ENCODE measurements at places on chromosomes 3 and 15. TPM values are rescaled to one million over a fixed set of nuclear protein-coding genes. Genes with fewer than 3 reads are reported as not detected.

The ETV5 gene
- 27.0 TPM for total RNA-seq

The TM4SF4 gene
- total RNA-seq = 26.5 TPM

The ZNF660 gene
- not detected for total RNA-seq

The ITGB5 gene
- total RNA-seq = 422 TPM

The PEX5L gene
- total RNA-seq = not detected

The LRRIQ4 gene
- not detected for total RNA-seq

The CCDC39 gene
- not detected for total RNA-seq

The PTX3 gene
- total RNA-seq = 0.86 TPM

The FANCD2OS gene
- not detected for total RNA-seq

The TMEM212 gene
- total RNA-seq = not detected

The ADCY5 gene
- 0.50 TPM for total RNA-seq

The CCR2 gene
- total RNA-seq = not detected

The CPB1 gene
- not detected for total RNA-seq

The RBP2 gene
- total RNA-seq = not detected

The ALPK3 gene
- total RNA-seq = 0.11 TPM

The GOLGA8H gene
- 2.8 TPM for total RNA-seq

The PSTPIP1 gene
- not detected for total RNA-seq

The ACOX2 gene
- total RNA-seq = 11.1 TPM

The SMCO1 gene
- total RNA-seq = not detected

The COL6A5 gene
- not detected for total RNA-seq

The C3orf20 gene
- total RNA-seq = 0.03 TPM

The SLC28A2 gene
- not detected for total RNA-seq

The IL5RA gene
- total RNA-seq = not detected

The ZNF621 gene
- total RNA-seq = 5.2 TPM

The SATB1 gene
- total RNA-seq = 0.14 TPM

The DNAJC19 gene
- total RNA-seq = 24.9 TPM

The PAK6 gene
- 0.87 TPM for total RNA-seq

The C3orf38 gene
- 19.0 TPM for total RNA-seq

The CELF6 gene
- total RNA-seq = 0.09 TPM

The NR2F2 gene
- total RNA-seq = 26.6 TPM

The MKRN3 gene
- 3.3 TPM for total RNA-seq

The DUOXA2 gene
- total RNA-seq = not detected

The KCNMB2 gene
- not detected for total RNA-seq

The DLL4 gene
- 0.35 TPM for total RNA-seq

The PCSK6 gene
- 8.1 TPM for total RNA-seq

The SRGAP3 gene
- total RNA-seq = 0.77 TPM

The TERC gene
- total RNA-seq = not detected

The BHLHE40 gene
- total RNA-seq = 111 TPM

The CCR8 gene
- total RNA-seq = not detected

The KIF7 gene
- 5.7 TPM for total RNA-seq

The RYR3 gene
- total RNA-seq = 0.05 TPM

The ZMYND10 gene
- total RNA-seq = 1.1 TPM

The BSN gene
- total RNA-seq = 0.09 TPM

The PKM gene
- 3,571 TPM for total RNA-seq

The LRTM1 gene
- not detected for total RNA-seq

The AGBL1 gene
- total RNA-seq = not detected

The PLSCR5 gene
- not detected for total RNA-seq

The CHAC1 gene
- total RNA-seq = 7.5 TPM

The PARP3 gene
- total RNA-seq = 8.5 TPM

The TMIE gene
- total RNA-seq = 0.13 TPM

The RPL39L gene
- total RNA-seq = 55.3 TPM

The CLDN1 gene
- 28.5 TPM for total RNA-seq

The ZNF639 gene
- 24.9 TPM for total RNA-seq

The FBXL2 gene
- total RNA-seq = 5.4 TPM

The CFAP20DC gene
- total RNA-seq = 2.3 TPM

The ITIH4 gene
- 0.55 TPM for total RNA-seq

The PLCH1 gene
- 1.4 TPM for total RNA-seq

The GPR27 gene
- 2.1 TPM for total RNA-seq
